ENCODE measurements at places on chromosomes 7 and 10.

- DNase-seq = no peak
Observed at GRCh38 chr10:59383436-59383835, 21.1 kb upstream of the FAM13C start.

- no peak for DNase-seq
Observed at GRCh38 chr10:22158426-22158825, 59.4 kb downstream of the EBLN1 start.

DNA sequence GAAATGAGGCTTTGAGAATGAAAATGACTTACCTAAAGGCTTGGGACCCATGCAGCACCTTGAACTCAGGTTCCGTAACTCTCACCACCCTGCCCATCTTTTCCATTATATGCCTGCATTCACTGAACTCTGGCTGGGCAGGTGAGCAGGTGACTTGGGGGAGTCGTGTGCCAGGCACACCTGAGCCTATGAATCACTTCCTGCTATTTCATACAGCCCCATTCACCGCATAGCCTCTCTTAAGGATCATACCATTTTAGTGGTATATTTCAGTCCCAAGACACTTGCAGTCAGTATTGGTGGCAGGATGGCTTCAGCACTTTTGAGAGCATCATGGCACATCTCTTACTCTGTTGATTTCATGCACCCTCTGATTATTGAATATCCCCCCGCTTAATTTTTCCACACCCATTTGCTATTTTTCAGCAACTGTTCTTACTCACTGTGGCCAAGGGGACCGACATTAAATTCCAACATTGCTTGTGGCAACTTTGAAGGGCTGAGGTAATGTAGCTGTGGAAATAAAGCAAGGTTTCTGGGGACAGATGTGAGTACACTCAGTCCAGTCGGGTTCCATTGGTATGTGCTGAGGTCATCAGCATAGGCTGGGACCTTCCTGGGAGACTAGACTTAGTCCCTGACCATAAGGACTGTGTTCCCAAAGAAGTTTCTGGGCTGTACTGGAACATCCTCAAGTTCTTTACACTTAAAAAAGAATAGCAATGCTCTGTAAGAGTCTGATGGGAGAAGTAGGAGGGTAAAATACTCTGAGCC is 39.8 kb upstream of the ZNF438 start:
- no peak for DNase-seq

GRCh38 chr7:590731-591551 is 71.3 kb upstream of the PDGFA start:
- no peak for DNase-seq

DNA sequence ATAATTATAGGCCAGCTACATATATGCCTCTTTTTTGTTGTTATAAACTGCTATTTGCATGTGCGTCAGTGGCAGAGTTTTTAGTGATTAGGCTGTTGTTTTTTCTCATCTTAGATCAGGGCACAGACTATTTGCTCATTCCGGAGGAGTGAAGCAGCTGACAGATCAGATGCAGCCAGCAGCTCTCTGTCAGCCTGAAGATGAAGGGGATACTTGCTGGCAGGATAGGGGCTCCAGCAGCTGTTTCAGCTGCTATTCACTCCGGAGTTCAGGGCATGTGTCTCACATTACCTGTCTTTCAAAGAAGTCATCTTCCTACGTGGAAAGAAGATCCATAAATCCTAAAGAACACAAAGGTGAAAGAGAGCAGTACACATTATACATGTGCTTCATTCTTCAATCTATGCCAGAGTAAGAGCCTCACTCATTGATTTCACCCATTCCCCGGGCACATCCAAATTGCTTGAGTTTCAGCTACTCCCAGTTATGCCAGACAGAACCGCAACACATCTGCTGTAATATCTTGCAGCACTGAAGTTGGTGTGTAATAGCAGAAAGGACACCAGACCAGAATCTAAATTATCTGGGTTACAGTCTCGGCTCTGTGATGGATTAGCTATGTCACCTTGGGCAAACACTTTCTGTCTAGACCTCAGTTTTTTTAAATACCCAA is 182.8 kb upstream of the CHRM2 start:
- DNase-seq = no peak

- no peak for DNase-seq
Observed at GRCh38 chr10:65805993-65806392, 1119.8 kb upstream of the LRRTM3 start.

DNA sequence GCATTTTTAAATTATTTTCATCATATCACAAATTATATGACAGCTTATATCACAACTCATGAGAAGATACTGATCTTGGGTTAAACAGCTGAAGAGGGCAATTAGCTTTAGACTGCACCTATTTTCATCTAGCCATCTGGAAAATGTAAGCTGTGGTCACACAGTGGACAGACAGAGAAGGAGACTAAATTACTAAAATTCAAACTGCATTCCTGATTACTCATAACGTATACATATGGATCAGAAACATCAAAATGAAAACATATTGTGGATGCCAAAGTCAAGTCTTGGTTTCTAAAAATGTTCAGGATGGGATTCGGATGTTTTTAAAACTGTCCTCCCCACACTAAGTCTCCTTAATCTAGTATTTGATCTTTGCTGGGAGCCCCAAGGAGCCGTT is 6.6 kb downstream of the BBIP1 start:
- no peak for DNase-seq

DNA sequence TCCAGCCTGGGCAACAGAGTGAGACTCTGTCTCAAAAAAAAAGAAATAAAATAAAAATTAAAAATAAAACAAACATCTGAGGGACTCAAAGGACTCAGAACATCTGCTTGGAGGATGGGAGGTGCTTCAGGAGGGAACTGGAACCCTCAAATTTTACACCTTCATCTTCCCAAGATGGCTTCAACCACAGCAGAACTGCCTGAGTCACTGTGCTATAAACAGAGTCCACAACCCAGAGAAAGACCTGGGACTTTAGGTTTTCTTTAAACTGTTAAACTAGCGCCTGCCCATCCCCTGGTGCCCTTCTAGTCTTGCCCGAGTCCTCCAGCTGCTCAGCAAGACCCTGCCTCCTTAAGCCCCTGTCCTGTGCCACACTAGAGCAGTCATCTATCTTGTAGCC is 40.8 kb downstream of the RGS10 start:
- DNase-seq = no peak

GRCh38 chr7:26891400-26892350 is 27.3 kb upstream of the SKAP2 start:
- no peak for DNase-seq

GRCh38 chr10:37760817-37761216 is 96.6 kb downstream of the ZNF248 start:
- DNase-seq = no peak

DNA sequence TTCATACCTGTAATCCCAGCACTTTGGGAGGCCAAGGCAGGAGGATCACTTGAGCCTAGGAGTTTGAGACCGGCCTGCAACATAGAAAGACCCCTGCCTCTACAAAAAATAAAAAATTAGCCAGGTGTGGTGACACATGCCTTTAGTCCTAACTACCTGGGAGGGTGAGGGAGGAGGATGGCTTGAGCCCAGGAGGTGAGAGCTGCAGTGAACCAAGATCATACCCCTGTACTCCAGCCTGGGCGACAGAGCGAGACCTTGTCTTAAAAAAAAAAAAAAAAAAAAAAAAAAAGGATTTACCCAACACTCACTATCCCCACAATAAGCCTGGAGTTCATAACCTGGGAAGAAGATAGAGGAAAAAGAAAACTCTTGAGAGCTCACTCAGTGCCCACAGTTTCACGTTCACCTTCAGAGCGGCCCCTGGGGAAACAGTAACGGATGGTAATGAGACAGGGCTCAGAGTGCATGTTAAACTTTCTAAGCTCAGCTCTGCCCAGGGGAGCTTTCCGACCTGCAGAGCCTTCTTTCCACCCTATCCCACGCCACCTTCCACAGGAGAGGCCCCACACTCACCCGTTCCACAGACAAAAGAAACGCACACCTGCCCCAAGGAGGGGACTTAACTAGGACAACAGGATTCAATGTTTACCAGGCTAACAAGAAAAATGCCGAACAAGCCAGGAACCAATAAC is 259.8 kb upstream of the KLF14 start:
- DNase-seq = no peak

All from muscle of arm (tissue), 14 donors.